Upper lobe of left lung (tissue), 6 donors: ENCODE measurements at places on chromosomes 1 and 21. TPM values are rescaled to one million over a fixed set of nuclear protein-coding genes. Genes with fewer than 3 reads are reported as not detected.

DNA sequence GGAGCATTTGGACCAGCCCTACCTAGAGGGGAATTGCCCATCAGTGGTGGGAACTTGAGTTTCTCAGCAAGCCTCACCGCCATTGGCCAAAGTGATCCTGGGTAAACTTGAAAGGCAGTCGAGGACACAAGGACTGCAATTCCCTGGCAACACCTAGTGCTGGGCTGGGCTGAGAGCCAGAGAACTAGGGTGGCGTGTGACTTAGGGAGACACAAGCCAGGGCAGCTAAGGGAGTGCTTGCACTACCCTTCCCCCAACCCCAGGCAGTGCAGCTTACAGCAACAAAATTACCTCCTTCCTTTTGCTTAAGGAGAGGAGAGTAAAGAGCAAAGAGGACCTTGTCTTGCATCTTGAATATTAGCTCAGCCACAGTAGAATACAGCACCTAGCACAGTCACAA lies 176.9 kb upstream of the PRMT6 start:
- DNase-seq: peak; percentile 82

GRCh38 chr21:25838809-25839208 lies 104.0 kb downstream of the GABPA start:
- no peak for DNase-seq

GRCh38 chr1:109582021-109582420 lies 33.6 kb downstream of the GNAI3 start:
- DNase-seq: no peak

The RHD gene
- 1.0 TPM for total RNA-seq

The PLA2G2A gene
- 30.0 TPM for total RNA-seq

GRCh38 chr1:199665371-199665770 lies 362.1 kb upstream of the NR5A2 start:
- no peak for DNase-seq

GRCh38 chr1:104905322-104905721 lies 1155.6 kb downstream of the AMY1C start:
- DNase-seq: no peak

The RYR2 gene
- total RNA-seq: 6.8 TPM

DNA sequence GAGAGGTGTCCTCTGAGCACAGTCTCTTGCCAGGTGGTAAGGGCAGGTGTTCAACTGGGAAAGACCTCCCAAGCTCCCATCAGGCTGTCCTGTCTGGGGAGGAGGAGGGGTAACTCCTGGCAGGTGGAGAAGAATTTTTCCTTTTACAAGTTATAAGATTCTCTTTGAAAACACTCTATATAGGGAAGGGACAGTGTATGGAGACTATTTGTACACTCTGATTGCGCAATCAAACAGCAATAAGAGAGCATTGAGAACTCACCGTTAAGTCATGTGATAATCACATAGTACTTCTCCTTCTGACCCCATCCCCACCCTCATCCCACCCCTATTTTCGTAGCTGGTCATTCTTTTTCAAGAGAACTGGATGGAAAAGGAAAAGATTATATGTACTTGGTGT lies 179.3 kb upstream of the ZNF644 start:
- no peak for DNase-seq

The LIPI gene
- not detected for total RNA-seq

- DNase-seq: no peak
Measured at GRCh38 chr1:78758506-78758905, 108.9 kb downstream of the IFI44 start.

The FABP3 gene
- 98.9 TPM for total RNA-seq

- no peak for DNase-seq
Measured at GRCh38 chr1:229554886-229555621, 3.5 kb downstream of the ABCB10 start.

DNA sequence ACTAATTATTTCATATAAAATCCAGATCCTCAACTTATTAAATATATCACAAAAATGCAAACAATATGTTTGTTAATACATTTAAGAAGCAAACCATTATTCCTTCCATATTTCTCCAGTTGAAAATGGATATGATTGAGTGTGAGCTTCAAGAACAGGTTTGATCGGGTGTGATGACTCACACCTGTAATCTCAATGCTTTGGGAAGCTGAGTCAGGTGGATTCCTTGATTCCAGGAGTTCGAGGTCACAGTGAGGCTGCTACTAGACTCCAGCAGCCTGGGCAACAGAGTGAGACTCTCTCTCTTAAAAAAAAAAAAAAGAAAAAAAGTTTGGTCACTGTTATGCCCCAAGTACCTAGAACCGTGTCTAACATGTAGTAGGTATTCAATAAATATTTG lies 42.9 kb upstream of the RRP15 start:
- no peak for DNase-seq
